ENCODE measurements at places on chromosomes 2 and 18.
A peak's percentile ranks its signal among the peaks of the same experiment; 100 is the strongest.

DNA sequence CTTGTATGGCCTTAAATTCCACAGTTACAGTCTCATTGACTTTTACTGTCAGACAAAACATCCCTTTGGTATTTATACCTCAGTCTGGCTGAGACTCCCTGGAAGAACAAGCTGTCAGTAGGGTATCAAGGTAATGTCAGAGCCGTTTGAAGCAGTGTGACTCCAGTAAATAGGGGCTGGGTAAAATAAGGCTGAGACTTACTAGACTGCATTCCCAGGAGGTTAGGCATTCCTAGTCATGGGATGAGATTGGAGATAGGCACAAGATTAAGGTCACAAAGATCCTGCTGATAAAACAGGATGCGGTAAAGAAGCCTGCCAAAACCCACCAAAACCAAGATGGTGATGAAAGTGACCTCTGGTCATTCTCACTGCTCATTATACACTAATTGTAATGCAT, 219.5 kb upstream of the SKOR2 start:
- DNase-seq: no peak

- no peak for DNase-seq
Measured at GRCh38 chr2:121103960-121104359, 181.0 kb downstream of the TFCP2L1 start.

DNA sequence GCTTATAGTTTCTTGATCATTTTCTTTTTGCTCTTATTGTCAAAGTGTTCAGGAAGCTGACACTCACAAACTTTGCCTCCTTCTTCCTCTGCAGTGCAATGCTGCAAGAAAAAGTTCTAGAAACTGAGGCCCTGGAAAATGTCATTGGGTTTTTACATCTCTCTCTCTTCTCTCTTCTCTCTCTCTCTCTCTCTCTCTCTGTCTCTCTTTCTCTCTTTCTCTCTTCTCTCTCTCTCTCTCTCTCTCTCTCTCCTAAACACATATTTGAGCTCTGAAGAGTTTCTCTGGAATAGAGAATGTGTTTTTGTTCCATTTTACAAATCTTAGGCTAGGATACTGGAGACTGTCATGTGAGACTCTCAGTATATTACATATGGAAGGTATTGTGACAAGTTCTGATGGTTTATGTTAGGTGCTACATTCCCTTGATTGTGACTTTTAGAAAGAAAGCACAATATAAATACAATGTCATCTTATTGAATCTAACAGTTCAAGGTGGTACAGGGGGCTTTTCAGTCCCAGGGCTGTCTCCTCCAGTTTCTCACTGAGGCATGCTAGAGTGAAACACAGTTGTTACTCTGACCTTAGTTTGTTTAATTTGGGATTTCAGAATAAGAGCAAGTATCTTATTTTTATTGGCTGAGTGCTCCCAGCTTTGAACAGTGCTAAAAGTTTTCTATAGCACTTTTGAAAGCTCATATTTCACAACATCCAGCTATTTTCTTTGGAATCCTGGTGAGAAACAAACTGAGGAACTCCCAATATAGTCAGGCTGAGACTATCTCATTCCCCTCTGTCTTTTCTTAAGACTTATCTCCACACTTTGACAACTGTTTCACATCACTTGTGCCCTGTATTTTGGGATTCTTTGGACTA, 41.4 kb upstream of the EHBP1 start:
- no peak for DNase-seq

GRCh38 chr18:75698861-75699260, 271.4 kb upstream of the SMIM21 start:
- no peak for DNase-seq

DNA sequence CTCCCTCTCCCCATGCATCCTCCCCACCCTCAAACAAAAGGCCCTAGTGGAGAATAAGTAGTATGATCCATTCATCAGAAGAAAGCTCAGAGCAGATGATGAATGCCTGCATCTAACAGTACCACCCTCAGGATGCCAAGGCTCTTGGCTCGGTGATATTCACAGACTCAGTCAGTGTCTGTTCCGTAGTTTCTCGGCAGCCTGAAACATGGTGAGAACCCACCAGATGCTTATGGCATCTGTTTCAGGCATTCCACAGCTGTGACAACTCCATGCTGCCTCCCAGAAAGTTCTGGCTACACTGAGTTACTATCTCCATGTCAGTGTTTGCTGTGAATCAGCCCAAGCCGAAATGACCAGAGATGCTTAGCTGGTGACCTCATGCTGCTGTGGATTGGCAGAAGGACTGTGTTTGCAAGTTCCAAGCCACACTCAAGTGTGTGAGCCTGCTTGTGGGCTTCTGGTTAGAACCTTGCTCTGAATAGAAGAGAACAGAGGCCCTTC, 83.9 kb downstream of the WDSUB1 start:
- no peak for DNase-seq

DNA sequence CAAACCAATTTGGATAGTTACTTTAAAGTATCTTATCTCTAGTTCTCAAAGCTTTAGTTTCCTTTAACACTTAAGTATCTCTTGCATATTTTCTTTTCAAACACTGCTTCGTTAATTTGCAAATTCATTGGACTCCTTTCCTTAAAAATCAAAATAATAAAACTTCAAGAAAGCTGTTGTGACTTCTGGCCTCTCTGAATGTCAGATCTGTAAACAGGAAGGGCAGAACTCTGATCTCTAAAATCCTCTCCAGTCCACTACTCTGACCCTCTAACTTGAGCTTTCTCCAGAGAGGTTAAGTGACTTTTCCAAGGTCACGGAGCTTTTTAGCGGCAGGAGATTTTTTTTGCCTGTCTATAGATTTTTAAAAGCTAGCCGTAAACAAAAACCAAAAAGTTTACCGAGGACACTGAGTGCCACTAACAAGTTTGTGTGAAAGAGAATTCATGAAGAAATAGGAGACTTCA, 155.5 kb downstream of the TGIF1 start:
- DNase-seq: no peak

- DNase-seq: no peak
Measured at GRCh38 chr2:237097911-237098702, 12.4 kb downstream of the COPS8 start.

DNA sequence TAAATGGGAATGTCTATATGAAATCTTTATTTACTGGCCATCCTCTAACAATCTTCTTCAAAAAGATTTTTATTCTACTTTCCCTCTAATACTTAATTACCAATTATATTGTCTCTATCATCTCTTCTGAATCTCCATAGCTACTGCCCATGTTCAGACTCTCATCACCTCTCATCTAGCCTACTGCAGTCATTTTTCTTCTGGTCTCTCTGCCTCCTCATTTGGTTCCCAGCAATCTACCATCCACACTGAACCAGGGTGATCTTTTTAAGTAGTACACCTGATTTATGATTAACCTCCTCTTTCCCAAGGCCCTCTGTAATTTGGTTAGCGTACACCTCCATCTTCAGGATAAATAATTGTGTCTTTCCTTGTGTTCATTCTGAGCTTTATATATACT, 57.6 kb downstream of the NCKAP1 start:
- DNase-seq: no peak

DNA sequence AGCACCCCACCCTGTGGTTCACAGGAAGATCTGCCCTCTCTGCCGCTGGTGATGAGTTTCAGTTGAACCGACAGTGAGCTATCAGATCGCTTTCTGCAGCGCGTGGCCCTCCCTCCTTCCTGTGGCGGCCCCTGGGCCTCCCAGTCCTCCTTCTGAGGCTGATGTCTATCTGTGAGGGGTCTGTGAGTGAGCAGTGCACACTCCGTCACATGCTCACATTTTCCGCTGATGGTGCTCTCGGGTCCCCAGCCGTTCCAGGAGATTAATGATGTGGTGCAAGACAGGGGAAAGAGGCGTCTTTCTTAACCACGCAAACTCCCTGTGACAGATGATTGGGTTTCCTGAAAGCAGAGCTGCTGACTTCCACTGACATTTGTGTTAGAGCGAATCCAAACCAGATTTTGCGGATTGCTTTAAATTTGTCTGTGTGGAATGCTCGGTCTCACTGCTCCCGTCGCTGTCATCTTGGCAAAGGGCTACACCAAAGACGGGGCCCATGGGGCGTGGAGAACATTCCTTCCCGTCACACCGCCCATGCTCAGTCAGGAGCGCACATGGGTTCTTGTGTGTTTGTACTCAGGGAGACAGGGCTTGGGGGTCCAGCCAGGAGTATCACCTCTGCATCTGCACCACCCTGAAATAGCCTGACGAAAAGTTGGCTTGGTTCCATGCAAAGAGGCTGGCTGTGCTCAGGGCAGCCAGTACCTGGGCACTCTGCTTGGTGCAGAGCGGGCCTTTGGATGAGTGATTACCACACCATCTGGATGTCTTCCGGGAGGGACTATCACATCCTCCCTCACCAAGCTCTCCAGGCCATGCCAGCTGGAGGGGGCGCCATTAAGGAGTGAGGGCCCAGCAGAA, 154.7 kb upstream of the HS6ST1 start:
- DNase-seq: peak; percentile 32

GRCh38 chr18:3869848-3870247, 419.9 kb downstream of the TGIF1 start:
- DNase-seq: no peak

GRCh38 chr2:228048838-228049490, 132.5 kb downstream of the SPHKAP start:
- no peak for DNase-seq
